ENCODE measurements at places on chromosomes 7 and 10.

DNA sequence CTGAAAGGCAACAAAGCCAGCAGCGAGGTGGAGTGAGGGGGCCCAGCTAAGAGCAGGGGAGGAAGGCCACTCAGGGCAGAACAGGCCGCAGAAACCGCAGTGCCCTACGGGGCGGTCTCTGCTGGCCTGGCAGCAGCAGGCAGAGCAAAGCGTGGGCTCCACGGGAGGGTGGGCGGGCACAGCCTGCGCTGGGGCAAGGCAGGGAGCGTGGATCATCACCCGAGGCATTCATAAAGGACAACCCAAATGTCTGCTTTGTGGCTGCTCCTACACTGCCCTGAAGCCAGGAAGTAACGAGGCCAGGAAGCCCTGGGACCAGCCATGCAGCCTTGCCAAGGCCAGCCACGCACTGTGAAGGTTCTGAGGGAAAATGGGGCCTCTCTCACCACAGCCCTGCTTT, 127.5 kb downstream of the MAD1L1 start:
- DNase-seq: no peak

DNA sequence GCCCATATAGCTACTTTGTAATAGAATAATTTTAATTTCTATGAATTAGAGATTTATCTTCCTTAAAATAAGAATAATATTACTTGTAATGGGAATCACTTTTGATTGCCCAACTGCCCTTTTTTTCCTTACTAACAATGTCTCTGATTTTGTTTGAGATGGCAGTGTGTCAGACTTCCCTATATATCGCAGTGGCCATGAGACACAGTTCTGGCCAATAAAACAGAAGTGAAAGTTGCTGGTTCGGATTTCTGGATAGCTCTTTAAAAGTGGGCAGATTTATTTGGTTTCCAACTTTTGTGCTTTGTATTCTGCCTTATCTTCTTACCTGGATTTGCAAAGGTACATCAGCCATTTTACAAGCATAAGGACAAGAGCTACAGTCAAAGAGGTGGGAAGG, 170.2 kb downstream of the PPP1R17 start:
- DNase-seq: no peak

DNA sequence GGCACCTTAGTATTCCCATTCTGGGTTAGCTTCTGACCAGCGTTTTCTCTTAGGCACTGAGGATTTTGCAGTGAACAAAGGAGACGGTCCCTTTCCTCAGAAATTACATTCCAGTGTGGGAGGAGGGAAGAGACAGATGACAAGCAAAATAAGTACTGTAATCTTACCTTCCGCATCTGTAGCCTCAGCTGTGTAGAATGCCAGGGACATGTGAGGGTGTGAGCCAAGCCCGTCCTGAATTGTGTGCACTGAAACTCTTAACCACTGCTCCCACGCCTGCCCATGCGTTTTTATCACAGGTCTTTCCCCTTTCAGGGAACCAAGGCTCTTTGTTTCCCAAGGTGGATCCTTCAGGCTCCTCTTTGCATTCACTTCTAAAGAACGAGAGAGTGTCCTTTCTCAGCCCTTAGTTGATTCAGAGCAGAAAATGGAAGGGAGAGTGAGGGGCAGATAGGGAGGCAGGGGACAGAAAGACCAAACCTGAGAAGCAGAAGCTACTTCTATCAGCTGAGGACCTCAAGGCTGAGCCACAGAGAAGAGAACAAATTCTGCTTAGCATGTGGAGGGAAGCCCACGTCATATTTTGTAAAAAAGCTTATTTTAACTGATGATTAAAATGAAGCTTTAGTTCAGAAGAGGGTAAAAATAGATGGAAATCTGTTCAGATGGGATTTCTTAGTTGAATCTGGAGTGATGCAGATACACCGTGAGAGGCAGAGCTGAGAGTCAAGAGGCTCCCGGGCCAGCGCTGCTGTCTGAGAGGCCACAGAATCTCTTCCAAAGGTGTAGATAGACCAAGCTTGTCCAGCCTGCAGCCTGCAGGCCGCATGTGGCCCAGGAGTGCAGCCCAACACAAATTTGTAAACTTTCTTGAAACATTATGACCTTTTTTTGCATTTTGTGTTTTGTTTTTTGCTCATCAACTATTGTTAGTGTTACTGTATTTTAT, 122.5 kb downstream of the CCNY start:
- DNase-seq: no peak

GRCh38 chr10:1373287-1373686, 317.1 kb downstream of the WDR37 start:
- no peak for DNase-seq

DNA sequence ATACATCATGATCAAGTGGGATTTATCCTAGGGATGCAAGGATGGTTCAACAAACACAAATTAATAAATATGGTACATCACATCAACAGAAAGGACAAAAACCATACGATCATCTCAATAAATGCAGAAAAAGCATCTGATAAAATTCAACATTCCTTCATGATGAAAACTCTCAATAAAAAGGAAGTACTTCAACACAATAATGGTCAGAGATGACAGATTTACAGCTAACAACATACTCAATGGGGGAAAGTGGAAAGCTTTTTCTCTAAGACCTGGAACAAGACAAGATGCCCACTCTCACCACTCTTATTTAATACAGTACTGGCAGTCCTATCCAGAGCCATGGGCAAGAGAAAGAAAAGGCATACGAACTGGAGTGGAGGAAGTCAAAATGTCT, 39.9 kb upstream of the PRR15 start:
- DNase-seq: no peak

DNA sequence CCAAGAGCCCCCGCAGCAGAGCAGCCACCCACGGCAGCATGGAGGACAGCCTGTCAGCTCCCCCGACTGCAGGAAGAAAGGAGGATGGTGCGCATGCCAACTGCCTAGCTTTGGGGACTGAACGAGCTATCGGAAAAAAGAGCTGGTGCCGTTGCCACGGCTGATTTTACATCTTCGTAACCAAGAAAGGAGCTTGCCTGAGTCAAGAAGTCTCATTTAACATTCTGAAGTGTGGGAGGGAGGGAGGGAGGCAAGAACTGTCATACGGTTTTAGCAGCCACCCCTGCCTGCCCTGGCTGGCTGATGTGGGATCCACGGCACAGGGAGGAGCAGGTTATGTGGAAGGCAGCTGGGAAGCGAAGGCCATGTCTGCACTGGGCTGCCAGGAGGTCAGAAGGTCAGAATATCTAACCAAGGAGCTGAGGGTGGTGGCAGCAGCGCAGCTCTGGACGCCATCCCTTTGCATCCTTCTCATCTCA, 74.7 kb upstream of the CAMK2B start:
- DNase-seq: no peak

- no peak for DNase-seq
These were observed 28.9 kb upstream of the SVIL start for GRCh38 chr10:29663718-29664117.

Measured in fibroblast of skin of scalp (primary cell).